H1 (cell line): ENCODE measurements at places on chromosomes 1 and 21. TPM values are rescaled to one million over a fixed set of nuclear protein-coding genes. Genes with fewer than 3 reads are reported as not detected.

DNA sequence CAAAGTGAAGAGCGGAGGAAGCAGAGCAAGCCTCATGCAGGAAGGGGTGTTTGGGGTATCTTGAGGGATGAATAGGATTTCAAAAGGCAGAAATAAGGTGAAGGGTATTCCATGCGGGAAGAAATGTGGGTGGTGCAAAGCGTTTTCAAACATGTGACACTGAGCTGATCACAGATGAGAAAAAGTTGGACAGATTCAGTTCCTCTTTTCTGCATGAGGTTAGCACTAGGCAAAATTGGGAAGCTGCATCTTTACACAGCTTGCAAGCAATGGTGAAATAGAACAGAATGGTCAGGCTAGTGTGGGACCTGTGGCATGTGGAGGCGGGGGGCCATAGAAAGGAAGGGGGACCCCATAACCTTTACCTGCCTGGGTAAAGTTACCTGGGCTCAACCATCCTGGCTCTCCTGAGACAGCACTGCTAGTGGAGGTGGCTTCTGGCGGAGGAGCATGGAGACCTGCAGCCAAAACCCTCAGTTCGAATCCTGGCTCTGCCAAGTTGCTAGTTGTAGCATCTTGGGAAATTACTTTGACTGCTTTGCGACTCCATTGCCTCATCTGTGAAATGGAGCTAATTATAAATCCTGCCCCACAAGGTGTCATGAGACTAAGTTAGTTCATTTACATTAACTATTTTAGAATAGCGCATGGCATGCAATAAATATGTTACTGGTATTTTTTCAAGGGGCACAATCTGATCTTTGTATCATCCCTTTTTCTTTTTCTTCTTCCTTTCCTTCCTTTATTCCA lies 16.4 kb downstream of the KCNA10 start:
- H3K36me3 ChIP-seq = no peaks in the 10 kb centered on the region
- H3K27ac ChIP-seq = no peak overlapping the region
- H3K27me3 ChIP-seq = no peaks in the 10 kb centered on the region
- no peak for DNase-seq

DNA sequence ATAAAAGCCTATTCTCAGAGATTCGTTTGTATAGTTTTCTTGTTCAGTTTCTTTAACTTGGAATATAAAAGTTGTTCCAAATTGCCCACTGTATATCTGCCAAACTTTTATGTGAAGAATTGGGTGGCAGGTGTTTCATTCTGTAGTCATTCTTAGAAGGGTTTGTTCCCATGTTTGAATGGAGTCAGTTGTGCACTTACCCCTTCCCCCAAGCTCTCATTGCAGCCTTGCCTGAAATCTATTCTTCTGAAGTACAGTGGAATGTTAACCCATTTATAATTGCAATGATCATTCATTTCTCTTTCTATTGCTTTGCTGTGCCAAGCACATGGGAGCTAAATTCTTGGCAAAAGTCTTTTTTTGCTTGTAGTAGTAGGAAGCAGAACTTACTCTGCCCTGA lies 375.3 kb upstream of the C1orf87 start:
- no peak overlapping the region for H3K4me3 ChIP-seq
- no peak for DNase-seq
- no peaks in the 10 kb centered on the region for H3K4me1 ChIP-seq
- H3K27ac ChIP-seq = no peak overlapping the region
- H3K27me3 ChIP-seq = no peaks in the 10 kb centered on the region
- H3K36me3 ChIP-seq = no peaks in the 10 kb centered on the region

GRCh38 chr1:156320560-156320959 lies 17.5 kb downstream of the CCT3 start:
- H3K4me3 ChIP-seq = no peak overlapping the region
- no peak for DNase-seq
- H3K4me1 ChIP-seq = no peaks in the 10 kb centered on the region
- peaks cover 58% of the 10 kb centered on the region for H3K36me3 ChIP-seq
- no peaks in the 10 kb centered on the region for H3K27me3 ChIP-seq
- no peak overlapping the region for H3K27ac ChIP-seq

- no peaks in the 10 kb centered on the region for H3K36me3 ChIP-seq
- no peak for DNase-seq
- H3K4me1 ChIP-seq = peaks cover 9% of the 10 kb centered on the region
Observed at GRCh38 chr1:161944381-161944780, 79.3 kb downstream of the OLFML2B start.

DNA sequence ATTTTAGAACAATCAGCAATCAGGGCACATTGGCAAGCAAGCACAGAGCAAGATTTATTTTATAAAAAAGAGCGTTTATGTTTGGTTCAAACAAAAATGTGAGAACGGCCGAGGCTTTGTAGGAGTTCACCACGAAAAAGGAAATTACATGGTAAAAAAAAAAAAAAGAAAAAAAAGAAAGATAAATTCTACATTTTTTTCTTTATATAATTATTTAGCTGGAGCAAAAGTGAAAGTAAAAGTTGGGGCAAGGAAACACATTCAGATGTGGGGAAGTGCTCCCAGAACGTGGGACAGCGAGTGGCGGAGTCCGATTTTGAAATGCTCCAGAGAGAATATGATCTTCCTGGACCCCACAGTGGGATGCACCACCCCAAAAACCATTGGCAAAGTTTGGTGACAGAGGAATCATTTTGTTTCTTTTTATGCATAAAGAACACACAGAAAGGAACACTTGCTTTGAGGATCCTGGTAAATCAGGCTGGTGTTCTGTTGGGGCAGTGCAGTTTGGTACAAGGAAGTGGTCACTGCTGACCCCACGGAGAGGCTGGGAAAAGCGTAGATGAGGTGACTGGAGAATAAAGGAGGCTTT lies 16.3 kb upstream of the ATP5PO start:
- H3K36me3 ChIP-seq = no peaks in the 10 kb centered on the region
- H3K4me3 ChIP-seq = peak overlapping the region; percentile 40
- H3K27me3 ChIP-seq = no peaks in the 10 kb centered on the region
- no peak for DNase-seq

- H3K36me3 ChIP-seq = no peaks in the 10 kb centered on the region
- H3K27ac ChIP-seq = no peak overlapping the region
- no peak overlapping the region for H3K4me3 ChIP-seq
- H3K4me1 ChIP-seq = peaks cover 8% of the 10 kb centered on the region
- H3K27me3 ChIP-seq = no peaks in the 10 kb centered on the region
Observed at GRCh38 chr1:57262472-57262871, 161.4 kb downstream of the DAB1 start.

GRCh38 chr1:17601643-17602382 lies 62.3 kb downstream of the ARHGEF10L start:
- no peak for DNase-seq
- no peak overlapping the region for H3K4me3 ChIP-seq
- no peak overlapping the region for H3K27ac ChIP-seq
- H3K27me3 ChIP-seq = no peaks in the 10 kb centered on the region
- H3K36me3 ChIP-seq = no peaks in the 10 kb centered on the region; the same call in 1 of the 2 replicates

Gene MYOC
- total RNA-seq = not detected in 2 replicates

GRCh38 chr1:16139473-16139962 lies 16.4 kb downstream of the EPHA2 start:
- H3K27ac ChIP-seq = no peak overlapping the region; the same call in 1 of the 2 replicates
- peaks cover 17% of the 10 kb centered on the region for H3K4me1 ChIP-seq
- no peak for DNase-seq
- H3K27me3 ChIP-seq = no peaks in the 10 kb centered on the region

DNA sequence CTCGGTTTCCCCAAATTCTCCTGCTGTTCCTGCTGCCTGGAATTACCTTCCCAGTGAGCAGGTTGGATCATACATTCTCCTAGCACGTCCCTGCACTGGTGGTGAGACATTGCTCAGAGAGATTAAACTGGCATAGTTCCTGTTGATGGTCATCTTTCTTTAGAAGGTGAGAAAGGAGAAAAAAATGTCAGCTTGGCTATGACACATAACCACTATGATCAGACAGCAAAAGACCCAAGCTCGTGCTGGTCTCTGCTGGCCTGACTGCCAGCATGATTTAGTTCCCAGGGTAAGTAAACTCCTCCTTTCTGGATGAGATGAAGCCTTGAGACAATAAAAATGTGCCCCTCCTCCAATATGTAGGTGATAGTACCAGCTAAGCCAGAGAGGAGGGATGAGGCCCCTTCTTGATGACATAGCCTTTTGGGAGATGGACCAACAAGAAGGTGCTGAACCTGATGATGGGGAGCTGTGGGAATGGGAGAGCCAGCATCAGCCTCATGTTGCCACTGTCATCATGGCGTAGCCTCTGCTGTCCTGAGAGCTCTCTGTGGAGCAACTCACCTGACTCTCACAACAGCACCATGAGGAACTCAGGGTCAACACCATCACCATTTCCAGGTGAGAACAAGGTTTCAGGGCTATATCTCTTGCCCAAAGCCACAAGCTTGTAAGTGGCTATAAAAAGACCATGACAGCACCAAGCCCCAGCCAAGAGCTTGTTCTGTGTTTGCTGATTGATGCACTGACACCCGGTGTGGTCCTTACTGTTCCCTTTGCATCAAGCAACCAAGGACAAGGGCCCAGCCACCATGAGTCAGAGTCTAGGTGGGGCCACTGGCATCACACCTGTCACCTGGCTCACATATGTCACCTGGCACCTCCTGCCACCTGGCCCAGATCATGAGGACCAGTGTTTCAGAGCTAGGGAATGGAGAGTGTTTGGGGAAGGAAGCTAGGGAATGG lies 200.0 kb downstream of the MATN1 start:
- no peak overlapping the region for H3K27ac ChIP-seq
- no peaks in the 10 kb centered on the region for H3K4me1 ChIP-seq
- H3K36me3 ChIP-seq = no peaks in the 10 kb centered on the region
- H3K27me3 ChIP-seq = no peaks in the 10 kb centered on the region

- H3K4me1 ChIP-seq = no peaks in the 10 kb centered on the region
- H3K36me3 ChIP-seq = no peaks in the 10 kb centered on the region
- H3K27ac ChIP-seq = no peak overlapping the region
- no peak overlapping the region for H3K4me3 ChIP-seq
Observed at GRCh38 chr1:41641475-41641814, 157.0 kb upstream of the EDN2 start.

Gene AMY1C
- not detected in 2 replicates for total RNA-seq

Gene AGL
- total RNA-seq = 19.2 and 19.3 TPM in 2 replicates

DNA sequence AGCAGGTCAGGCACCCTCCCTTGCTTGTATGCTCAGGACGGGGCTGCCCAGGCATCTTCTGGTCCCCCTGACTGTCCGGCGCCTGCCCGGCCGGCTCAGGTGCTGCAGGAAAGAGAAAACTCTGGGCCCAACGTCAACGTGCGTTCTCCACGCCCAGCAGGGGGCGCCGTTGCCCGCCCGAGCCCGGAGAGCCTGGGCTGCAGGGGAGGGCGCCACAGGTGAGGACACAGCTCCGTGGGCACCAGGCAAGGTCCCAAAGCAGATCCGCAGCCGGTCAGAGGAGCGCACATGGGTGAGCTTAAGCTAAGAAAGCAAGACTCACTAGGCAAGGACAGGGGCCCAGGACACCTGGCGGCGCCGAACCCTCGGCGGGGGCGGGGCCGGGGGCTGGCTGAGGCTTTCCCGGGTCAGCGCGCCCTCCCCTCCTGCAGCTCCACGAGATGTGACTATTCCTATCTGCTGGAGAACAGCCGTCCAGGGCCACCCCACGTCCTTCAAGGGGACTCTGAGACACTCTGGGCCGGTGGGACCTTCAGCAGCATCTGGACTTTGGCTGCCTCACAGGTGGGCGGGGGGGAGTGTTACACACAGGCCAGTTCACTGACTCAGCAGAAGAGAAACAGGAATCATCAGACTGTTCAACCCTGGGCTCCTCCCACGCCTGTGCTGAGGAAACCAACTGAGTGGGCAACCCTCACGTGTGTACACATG lies 29.3 kb downstream of the KRTAP10-1 start:
- DNase-seq = peak; percentile 91
- no peaks in the 10 kb centered on the region for H3K27me3 ChIP-seq
- no peaks in the 10 kb centered on the region; the same call in 1 of the 2 replicates for H3K36me3 ChIP-seq
- no peaks in the 10 kb centered on the region for H3K4me1 ChIP-seq
- no peak overlapping the region for H3K4me3 ChIP-seq

DNA sequence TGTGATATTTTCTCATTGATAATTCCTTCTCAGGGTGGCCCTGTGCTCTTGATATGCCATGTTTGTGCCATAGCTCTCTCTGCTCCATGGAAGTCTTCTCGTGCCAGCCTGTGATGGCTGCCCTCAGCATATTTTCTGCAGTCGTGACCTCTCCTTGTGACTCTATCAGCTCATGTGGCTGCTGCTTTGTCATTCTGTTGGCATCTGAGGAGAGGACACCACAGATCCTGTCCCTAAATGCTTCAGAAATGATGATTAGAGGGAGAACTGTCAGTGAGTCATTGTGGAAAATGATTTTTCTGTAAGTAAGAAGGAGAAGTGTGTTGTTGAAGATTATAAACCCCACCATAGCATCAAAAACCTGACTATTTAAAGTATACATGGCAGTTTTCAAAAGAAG lies 286.0 kb downstream of the ADGRL2 start:
- no peaks in the 10 kb centered on the region for H3K27me3 ChIP-seq
- no peak overlapping the region for H3K4me3 ChIP-seq
- no peak overlapping the region for H3K27ac ChIP-seq
- H3K4me1 ChIP-seq = no peaks in the 10 kb centered on the region
- no peak for DNase-seq
- H3K36me3 ChIP-seq = no peaks in the 10 kb centered on the region

- no peaks in the 10 kb centered on the region for H3K36me3 ChIP-seq
- no peak for DNase-seq
- no peaks in the 10 kb centered on the region for H3K4me1 ChIP-seq
- no peak overlapping the region for H3K27ac ChIP-seq
Observed at GRCh38 chr21:29371464-29371863, 72.7 kb downstream of the BACH1 start.

- no peaks in the 10 kb centered on the region for H3K27me3 ChIP-seq
- no peaks in the 10 kb centered on the region for H3K36me3 ChIP-seq
- H3K4me3 ChIP-seq = no peak overlapping the region
- no peak for DNase-seq
- H3K27ac ChIP-seq = no peak overlapping the region
- no peaks in the 10 kb centered on the region; the same call in 1 of the 2 replicates for H3K4me1 ChIP-seq
Observed at GRCh38 chr1:219666242-219666641, 53.3 kb upstream of the ZC3H11B start.

- H3K4me1 ChIP-seq = no peaks in the 10 kb centered on the region
- DNase-seq = no peak
- no peaks in the 10 kb centered on the region for H3K27me3 ChIP-seq
- H3K27ac ChIP-seq = no peak overlapping the region
- H3K4me3 ChIP-seq = no peak overlapping the region
- H3K36me3 ChIP-seq = no peaks in the 10 kb centered on the region
Observed at GRCh38 chr1:116585886-116586285, 15.1 kb upstream of the CD58 start.

- H3K36me3 ChIP-seq = no peaks in the 10 kb centered on the region; the same call in 1 of the 2 replicates
- no peak overlapping the region for H3K4me3 ChIP-seq
- no peak for DNase-seq
Observed at GRCh38 chr1:40745176-40745575, 38.4 kb upstream of the KCNQ4 start.

GRCh38 chr1:5150191-5150590 lies 495.8 kb downstream of the AJAP1 start:
- H3K27me3 ChIP-seq = no peaks in the 10 kb centered on the region
- H3K27ac ChIP-seq = no peak overlapping the region
- H3K4me1 ChIP-seq = no peaks in the 10 kb centered on the region
- no peak for DNase-seq
